ENCODE measurements at places on chromosomes 5 and 9. TPM values are rescaled to one million over a fixed set of nuclear protein-coding genes. Genes with fewer than 3 reads are reported as not detected.

Gene PHF24
- under 0.01 TPM for total RNA-seq

Gene TOR2A
- total RNA-seq: 3.8 TPM

Gene CTNND2
- not detected for total RNA-seq

Gene CACNA1B
- total RNA-seq: under 0.01 TPM

Gene FGF18
- 0.12 TPM for total RNA-seq

Data from hair follicle dermal papilla cell (primary cell).